SJSA1 (cell line): ENCODE measurements at places on chromosomes 4 and X.
A peak's percentile ranks its signal among the peaks of the same experiment; 100 is the strongest.

DNA sequence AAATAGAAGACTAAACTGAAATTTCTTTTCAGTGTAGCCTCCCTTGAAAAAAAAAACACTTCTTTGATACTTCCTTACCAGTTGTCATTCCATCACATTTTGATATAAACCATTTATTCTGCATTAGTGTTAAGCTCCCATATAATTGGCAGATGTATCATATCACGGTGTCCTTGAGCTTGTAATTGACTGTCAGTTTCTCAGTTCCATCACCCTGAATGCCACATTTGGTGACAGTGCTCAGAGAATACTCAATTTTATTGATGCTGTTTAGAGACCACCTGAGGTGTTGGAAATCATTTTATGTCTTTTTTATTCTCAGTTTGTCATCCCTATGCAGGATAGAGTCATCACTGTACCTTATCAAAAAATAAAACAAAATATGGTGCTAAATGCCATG lies 1528.2 kb downstream of the RAPGEF2 start:
- no peak for DNase-seq

DNA sequence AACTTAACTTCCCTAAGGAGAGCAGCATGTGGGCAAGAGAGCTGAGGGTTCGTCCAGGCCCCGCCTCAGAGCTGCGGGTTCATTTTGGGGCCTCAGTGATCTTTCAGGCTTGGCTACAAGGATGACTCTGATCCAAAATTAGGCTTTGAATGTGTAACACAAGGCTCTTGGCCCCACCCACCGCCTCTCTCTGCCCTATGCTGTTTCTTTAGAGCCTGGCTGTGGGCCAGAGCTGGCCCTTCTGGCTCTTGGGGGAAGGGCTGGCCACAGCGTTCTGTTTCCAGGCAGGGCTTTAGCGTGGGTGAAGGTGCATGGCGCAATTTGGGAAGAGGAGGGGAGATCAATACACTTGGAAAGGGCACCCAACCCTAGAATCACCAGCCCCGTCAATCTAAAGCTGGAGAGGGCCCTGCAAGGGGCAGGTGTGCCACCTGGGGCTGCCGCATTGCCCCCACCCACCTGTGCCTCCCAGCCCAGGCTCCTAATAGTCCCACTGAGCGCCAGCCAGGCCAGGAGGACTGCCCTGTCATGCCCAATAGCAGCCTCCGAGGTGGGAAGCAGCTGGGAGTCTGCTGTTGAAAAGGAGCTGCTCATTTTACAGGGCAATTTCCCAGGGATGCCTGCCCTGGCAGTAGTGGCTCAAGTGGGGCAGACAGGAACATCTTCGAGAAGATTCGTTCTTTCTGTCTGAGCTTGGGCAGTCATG lies 84.5 kb upstream of the MAML3 start:
- peak; percentile 68 for DNase-seq

- DNase-seq: no peak
Measured at GRCh38 chrX:136397001-136397400, 90.7 kb upstream of the BRS3 start.

DNA sequence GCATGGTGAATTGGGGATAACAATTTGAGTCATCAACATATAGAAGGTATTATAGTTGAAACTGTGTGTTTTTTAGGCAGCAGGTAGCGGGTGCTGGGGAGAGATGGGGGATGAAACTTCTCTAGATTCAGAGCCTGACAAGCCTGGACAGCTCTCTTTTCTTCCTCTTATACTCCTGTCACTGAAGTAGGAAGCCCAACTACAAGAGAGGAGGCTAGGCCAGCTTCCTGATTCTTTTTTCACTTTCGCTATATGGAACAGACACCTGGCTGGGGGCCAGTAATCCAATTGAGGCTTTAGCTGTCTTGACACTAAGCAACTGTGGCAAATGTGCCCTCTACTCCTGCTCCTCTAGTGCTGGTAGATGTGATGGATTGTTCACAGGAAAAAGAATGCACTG lies 69.2 kb downstream of the PHKA1 start:
- no peak for DNase-seq

DNA sequence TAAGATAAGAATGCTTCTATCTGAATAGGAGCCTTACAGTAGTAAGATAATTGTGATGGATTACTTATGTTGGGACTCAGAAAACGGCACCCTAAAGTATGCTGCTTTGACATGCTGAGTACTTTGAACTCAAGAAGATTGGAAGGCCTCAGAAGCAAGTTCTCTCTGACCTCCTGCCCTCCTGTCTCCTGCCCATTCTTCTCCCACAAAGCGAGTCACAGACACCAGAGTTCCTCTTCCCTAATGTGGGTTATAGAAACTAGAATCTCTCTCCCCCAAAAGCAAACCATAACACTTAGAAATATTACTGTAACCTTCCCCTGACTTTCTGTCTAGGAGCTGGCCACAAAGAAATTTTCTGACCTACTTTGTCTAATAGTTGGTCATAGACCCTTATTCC lies 76.5 kb downstream of the DDIT4L start:
- DNase-seq: no peak

GRCh38 chr4:3462790-3463415 lies at the start of gene DOK7:
Gene DOK7, plus strand, starts transcription at chr4:3463306. Its CDS starts 70 bp downstream, at chr4:3463376.
- DNase-seq: no peak

DNA sequence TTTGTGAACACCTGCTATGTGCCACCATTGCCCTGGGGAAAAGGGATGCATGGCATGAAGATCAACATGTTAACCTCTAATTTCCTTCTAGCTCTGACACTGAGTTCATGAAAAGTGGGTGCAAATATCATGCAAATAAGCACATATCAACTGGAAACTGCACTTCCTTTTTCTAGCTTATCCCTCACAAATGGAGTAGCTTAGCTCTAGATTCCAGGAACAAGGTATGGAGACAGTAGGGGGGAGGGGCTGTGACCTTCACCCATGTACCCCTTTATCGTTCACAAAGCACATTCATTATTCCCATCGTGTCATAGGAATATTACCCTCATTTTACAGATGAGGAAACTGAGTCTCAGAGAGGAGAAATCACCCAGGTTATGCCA lies 37.4 kb downstream of the STARD8 start:
- no peak for DNase-seq
